ENCODE measurements at places on chromosomes 5 and 9.

DNA sequence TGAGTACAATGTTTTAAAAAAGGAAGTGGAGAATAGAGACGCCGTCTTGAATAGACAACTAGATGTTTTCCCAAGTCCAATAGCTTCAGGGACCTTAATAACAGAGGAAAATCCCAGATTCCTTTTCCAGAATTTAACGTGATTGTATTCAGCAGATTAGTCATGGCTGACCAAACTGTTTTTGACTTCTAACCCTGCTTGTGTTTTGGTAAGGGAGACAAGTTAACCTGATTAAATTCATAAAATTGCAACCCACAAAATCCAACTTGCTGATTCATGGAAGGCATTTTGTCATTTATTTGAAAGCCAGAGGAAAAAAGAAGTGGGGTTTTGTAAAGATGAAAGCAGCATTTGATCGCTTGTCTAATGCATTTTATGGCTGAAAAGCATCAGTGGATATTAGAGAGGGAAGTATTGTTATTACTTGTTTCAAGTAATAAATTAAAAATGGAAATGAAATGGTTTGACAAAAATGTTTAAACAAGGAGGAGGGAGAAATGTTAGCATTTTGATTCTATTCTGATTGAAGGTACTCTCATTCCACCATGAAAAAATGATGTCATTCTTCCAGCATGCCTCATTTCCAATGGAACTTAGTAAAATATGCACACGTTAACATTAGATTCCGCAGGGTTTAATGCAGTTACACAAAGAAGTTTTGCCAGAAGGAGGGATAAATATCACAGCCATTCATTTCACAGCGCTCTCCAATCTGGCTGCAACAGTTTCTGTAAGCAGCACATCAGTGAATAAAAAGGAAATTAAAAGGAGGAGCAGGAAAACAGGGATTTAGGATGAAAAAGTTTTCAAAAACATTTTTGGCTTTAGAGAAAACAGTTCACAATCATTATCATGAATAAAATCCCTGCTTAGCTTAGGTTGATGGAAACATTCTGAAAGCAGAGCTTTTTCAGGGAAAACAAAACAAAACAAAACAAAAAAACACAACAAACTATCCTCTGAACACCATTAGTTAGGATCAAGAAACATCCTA is 314.7 kb downstream of the PRR16 start:
- DNase-seq = no peak

- DNase-seq = no peak
Measured at GRCh38 chr9:128635266-128636023, 21.2 kb downstream of the DYNC2I2 start.

- no peak for DNase-seq
Measured at GRCh38 chr5:111869681-111870080, 112.7 kb upstream of the NREP start.

GRCh38 chr9:93874242-93874641 is 80.9 kb downstream of the BARX1 start:
- DNase-seq = no peak

- no peak for DNase-seq
Measured at GRCh38 chr9:101509572-101509971, 24.1 kb upstream of the RNF20 start.

- DNase-seq = no peak
Measured at GRCh38 chr5:168217497-168217896, 73.9 kb upstream of the WWC1 start.

GRCh38 chr5:178547052-178547666 is 43.0 kb downstream of the COL23A1 start:
- DNase-seq = no peak

DNA sequence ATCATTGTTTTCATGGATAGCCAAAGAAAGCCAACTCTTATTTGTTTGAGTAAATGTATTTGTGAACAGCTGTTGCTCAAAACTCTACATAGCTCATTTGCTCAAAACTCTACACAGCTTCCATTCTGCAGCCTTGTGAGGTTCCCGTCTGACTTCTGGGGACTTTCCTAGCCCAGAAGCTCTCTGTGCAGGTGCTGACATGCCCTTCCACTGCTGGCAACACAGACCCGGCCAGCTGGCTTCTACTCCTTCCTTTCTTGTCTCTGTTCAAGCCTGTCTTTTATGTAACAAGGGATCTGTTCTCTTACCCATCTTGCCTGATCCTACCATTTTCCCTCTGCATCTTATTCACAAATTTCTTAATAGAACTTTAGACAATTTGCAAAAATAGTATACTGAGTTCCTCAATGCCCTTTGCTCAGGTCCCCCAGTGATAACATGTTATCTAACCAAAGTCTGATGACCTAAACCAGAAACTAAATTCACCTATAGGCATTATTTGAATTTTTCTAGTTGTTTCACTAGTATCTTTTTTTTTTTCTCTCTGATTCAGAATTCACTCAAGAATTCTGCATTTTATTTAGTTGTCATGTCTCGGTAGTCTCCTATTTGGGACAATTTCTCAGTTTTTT is 556.5 kb upstream of the SEMA6A start:
- DNase-seq = no peak

DNA sequence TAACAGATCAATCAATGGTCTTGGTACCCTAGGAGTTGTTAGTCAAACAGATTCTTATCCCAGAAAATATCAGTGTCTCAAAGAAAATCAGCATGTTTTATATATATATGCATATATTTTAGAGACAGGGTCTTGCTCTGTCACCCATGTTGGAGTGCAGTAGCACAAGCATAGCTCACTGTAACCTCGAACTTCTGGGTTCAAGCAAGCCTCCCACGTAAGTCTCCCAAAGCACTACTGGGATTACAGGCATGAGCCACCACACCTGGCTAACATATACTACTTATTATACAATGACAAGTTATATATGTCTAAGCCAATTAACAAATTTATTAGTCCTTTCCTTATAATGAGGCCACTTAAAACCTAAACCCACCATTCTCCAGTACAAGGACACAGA is 10.4 kb downstream of the RAB14 start:
- DNase-seq = no peak

DNA sequence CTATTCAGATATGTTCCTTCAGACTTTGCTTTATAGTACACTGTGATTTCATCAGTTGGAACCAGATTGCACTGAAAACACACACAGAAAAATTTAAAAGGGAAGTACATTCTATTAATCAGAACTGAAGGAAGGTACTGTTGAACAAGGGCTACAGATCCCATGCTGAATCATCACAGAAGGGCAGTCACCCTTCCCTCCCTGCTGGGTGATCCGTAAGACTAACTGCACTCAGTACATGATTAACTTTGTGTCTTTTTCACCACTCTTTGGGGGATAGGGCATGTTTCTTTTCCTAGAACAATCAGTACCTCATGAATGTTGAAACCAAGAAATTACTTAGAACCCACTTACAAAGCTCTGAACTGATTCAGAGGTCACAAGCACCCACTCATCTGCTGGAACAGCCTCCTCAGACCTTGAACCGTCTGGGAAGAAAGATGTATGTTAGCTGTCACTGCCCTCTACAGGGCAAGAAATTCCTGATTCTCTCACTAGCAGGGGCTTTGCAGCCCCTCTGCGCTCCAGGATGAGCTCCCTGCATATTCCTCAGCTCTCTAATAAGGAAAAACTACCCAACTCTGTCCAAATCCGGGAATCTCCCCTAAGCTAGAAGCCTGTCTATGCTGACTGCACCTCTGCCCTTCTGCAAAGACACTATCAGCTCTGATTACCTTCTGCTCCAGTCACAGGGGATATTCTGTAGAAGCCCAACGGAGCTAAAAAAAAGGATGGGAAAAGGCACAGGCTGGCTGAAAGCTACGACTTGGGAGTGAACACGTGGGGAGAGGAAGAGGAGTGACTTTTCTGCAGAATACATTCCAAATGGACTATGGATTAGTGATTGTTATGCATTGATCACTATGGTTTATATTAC is 51.0 kb downstream of the IARS1 start:
- DNase-seq = no peak

DNA sequence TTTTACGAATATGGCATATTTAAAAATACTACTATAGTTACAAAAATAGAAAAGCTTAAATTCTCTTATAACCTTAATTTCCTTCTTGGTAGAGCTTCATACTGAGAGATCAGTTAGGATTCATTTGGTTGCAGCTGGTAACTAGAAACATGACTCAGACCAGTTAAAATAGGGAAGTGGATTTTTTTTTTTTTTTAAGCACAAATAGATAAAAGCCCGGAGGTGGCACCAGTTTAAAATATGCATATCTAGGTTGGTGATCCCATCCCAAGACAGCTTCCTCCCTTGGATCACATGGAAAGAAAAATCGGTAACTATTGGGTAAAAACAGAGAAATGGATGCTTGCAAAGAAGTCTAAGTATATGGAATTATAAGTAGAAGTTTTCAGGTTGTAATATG is 1634.3 kb downstream of the MAT2B start:
- no peak for DNase-seq

- no peak for DNase-seq
Measured at GRCh38 chr9:101247297-101247696, 137.5 kb downstream of the BAAT start.

GRCh38 chr5:60076746-60077145 is 183.2 kb upstream of the PDE4D start:
- no peak for DNase-seq

Measured in activated CD4-positive, CD25-positive, alpha-beta regulatory T cell treated with anti-CD3 and anti-CD28 coated beads, Interleukin-2, amount 50 U/mL, for 72 hours (primary cell).